ENCODE measurements at places on chromosomes 16 and 17. TPM values are rescaled to one million over a fixed set of nuclear protein-coding genes. Genes with fewer than 3 reads are reported as not detected.

DNA sequence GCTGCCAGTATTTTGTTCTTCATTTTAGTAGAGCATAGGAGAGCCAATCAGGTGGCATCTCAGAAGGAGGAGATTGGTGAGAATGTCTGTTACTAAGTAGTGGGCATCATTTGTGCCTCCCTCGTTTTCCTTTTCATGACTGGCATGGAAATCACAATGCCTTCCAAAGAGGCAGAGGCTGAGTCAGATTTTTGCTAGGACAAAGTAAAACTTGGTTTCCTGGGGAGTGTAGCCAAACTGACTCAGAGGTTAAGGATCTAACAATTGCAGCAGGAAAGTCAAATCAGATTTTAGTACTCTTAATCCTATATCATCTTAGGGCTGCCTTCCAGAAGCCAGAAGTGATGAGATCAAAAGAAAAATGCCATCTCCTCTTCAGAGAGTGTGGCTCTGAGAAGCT, 138.7 kb downstream of the ANKFN1 start:
- DNase-seq: peak; percentile 1

GRCh38 chr17:13594762-13595598, 6.7 kb downstream of the HS3ST3A1 start:
- DNase-seq: peak; percentile 28

DNA sequence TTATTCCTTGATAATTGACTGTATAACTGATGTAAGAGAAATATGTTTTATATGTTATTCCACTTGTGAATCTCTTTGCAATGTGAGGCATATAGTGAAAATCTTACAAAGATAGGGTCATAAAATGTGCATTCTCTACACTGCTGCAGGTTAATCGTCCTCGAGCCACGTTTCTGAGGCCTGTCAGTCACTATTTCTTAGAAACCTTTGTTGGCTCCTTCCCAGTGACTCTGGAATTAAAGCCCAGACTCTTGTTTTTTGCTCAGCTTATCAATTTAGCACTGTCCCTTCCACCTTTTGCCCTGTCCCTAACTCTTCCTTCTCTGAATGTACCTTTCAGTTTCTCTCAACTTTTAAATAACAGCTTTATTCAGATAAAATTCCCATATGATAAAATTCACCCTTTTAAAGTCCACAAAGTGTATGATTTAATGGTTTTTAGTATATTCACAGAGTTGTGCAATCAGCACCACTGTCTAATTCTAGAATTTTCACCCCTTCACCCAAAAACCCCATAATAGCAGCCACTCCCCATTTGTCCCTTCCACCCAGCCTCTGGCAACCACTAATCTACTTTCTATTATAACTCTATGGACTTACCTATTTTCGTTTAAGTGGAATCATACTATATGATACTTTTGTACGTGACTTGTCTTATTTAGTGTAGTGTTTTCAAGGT, 8.6 kb downstream of the TNRC6A start:
- DNase-seq: no peak

DOC2A gene
- 0.26 TPM for polyA plus RNA-seq

HSD11B2 gene
- 2.4 TPM for polyA plus RNA-seq

SPATA2L gene
- 2.8 TPM for polyA plus RNA-seq

GRCh38 chr17:19275457-19276127, 38.4 kb downstream of the EPN2 start:
- DNase-seq: no peak

DNA sequence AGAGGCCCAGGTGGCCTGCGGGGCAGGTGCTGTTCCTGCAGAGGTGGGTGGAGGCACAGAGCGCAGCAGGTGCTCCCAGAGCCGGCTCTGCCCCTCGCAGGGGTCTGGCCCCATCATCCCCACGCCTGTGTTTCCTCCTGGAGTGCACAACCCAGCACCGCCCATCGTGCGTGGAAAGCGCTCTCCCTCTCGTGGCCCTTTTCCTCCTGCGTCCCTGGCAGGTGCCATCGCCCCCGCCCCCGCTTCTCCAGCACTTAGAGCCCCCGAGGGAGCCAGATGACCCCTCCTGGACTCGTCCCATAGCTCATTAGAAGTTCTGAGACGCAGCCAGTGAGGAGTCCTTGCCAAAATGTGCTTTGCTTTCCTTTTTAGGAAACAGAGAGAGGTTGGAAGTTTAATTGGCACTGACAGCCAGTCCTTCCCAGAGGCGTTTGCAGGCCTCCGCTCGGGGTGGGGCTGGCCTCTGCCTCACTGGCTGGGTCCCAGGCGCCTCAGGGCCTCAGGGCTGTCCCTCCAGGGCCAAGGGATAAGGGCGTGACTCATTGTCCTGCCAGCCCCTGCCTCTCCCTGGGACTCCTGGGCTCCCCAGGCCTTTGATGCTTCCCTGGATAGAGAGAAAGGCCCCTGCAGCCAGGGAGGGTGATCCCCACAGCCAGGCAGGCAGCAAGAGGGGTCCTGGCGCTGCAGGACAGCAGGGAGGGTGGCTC, 32.2 kb upstream of the CHMP6 start:
- DNase-seq: no peak

- no peak for DNase-seq
Observed at GRCh38 chr16:84155771-84156170, 10.7 kb downstream of the DNAAF1 start.

DNA sequence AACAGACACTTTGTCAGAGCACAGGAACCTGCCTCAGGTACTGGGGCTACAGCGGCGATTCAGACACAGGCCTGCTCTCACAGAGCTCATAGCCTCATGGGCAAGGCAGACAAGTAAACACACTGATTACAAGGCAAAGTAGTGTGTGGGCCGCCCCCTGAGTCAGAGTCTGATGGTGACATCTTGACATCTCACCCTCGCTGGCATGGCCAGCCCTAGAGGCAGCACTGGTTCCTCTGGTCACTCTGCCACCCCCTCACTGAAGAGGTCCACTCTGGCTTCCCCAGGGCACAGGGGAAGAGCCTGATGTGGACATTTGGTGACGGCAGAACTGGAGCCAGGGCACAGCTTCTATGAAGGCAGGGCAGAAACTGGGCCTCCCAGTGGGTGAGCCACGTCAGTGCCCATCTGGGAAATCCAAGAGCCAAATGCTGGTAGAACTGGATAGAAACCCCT, 32.9 kb upstream of the TOB1 start:
- DNase-seq: no peak

Measured in keratinocyte (primary cell).